Lower lobe of right lung (tissue), 2 donors: ENCODE measurements at places on chromosomes 13 and 19. TPM values are rescaled to one million over a fixed set of nuclear protein-coding genes. Genes with fewer than 3 reads are reported as not detected.

DNA sequence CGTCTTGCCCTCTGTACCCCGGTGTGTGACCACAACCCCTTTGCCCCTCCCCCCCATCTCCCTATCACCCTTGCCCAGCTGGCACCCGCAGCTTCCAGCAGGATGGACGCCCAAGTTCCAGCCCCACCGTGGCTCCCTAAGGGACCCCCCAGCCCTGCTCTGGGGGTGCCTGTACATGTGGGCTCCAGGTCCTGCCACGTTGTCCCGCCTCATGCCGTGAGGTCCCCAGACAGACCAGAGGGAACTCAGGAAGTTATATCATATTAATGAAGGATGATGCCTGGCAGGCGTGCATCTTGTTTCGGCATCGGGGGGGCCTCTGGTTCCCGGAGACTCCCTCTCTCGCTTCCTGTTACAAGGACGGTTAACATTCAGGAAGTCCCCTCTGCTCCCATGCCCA is 1.6 kb upstream of the PTGIR start:
- DNase-seq, result no peak

DNA sequence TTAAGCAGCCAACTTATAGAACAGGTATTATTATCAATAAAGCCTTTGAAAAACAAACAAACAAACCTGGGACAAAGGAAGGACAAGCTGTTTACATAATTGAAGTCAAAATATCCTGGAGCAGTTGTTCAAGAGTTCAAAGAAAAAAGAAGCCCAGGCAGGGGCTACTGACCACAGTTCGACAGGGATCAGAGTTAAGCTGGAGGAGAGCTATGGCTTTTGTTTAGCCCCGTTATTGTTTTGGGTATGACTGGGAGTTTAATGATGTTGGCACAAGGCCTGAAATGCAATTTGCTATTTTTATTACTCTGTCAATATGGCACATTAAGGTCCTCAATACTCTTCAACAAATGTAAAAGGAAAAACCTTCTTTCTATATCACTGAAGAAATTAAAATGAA is 624.4 kb upstream of the KLHL1 start:
- DNase-seq, result no peak

GRCh38 chr13:85266331-85266730 is 532.9 kb downstream of the SLITRK6 start:
- DNase-seq, result no peak

- no peak for DNase-seq
These were observed 54.5 kb upstream of the GPC6 start for GRCh38 chr13:93172109-93172508.

DNA sequence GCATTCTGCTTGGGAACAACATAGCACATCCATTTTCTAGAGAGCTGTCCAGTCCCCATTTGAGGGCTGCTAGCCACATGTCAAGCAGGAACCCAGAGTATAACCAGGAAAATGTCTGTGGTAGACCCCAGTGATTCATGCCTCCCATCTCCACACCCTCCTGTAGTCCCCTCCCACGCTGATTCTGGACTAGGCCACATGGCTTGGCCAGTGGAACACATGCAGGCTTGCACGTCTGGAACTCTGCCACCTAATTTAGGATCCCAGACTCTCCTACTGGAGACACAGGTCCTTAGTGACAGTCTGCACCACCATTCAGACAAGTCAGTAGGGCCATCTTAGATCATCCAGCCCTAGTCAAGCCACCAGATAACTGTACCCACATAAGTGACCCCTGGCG is 149.8 kb downstream of the ZIC5 start:
- no peak for DNase-seq

DNA sequence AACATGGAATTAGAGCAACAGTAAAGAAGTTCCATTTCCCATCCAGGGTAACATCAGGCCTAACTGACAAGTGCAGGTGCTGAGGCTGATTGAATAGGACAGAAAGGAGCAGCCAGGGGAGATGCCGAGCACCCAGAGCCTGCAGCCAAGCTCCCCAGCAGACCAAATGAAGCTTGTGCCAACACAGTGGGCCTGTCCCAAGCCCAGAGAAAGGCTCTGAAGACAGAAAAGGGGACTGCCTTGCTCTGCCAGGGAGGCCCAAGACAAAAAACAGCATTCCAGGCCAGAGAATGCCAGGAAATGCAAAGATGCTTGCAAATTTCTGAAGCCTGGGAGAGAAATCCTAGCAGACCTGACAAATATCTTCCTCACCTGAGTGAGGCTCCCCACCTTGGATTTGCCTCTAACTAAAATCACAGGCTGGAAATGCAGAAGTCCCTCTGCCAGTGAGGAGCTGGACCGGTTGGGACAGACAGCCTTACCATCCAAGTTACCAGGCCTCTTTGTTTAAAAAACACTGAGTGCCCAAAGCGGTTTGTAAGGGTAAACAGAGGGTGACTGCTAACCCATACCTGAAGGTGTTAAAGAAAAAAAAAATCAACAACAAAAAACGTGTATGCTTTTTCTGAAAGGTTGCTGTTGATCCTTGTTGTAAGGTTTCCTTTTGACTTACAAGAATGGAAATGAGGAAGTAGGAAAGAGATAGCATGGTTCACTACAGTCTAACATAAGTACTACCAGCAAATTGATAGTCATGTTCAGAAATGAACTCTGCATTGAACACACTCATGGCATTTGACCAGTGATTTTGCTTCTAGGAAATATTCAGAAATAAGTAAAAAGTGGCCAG is 11.8 kb upstream of the HMGB1 start:
- no peak for DNase-seq

The AMER2 gene
- not detected for total RNA-seq

GRCh38 chr13:80141123-80141849 is 199.6 kb downstream of the SPRY2 start:
- DNase-seq, result no peak

DNA sequence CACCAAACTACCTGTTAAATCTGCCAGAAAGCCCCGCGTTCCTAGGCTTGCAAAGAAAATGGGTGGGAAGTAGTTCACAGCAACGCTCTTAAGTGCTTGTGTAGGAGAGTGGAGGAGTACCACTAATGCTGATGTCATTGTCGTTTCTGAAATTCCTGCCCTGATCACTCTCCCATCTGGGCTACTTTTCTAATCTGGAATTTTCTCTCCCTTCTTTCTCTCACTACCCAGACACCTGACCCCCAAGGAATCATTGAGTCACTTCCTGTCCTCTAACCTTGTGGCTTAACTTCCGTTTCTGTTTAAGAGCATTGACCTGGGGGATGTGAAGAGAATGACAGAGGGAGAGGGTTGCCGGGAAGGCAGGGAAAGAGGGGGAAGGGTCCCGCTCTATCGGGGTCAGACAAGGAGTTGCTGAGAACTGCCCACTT is 98.7 kb downstream of the STARD13 start:
- DNase-seq, result no peak
